ENCODE measurements at places on chromosomes 16 and 17.
A peak's percentile ranks its signal among the peaks of the same experiment; 100 is the strongest.

DNA sequence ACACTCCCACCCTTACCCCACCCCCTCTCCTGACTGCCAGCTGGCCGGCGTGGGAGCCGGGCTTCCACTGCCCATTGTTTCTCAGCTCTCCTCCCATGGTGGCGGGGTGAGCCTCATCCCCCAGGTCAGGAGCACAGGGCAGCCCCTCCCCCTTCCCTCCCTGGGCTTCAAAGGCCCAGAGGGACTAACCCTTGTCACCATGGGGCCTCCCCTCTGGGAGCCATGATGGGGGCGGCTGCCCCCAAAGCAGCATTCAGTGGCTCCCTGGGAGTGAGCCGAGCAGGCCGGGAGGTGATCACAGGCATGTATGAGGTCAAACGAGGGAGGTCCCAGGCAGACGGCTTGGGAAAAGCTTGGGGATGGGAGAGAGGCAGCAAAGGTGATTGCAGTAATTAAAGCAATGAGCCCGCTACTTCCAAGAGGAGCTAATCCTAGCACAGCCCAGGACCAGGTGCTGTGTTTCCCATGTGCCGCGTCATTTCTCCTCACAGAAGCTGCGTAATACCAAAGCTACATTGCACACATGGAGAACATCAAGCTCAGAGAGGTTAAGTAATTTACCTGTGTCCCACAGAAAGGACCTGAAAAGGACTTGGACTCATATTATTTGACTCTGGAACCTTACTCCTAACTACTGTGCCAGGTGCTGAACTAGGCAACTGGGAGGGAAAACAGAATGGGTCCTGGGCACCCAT, 24.5 kb downstream of the CDK5RAP3 start:
- peak; percentile 86 for DNase-seq

GRCh38 chr17:67035131-67036083, 8.9 kb upstream of the CACNG1 start:
- DNase-seq = no peak

- DNase-seq = no peak
Measured at GRCh38 chr16:9062301-9062700, 29.1 kb upstream of the HAPSTR1 start.

DNA sequence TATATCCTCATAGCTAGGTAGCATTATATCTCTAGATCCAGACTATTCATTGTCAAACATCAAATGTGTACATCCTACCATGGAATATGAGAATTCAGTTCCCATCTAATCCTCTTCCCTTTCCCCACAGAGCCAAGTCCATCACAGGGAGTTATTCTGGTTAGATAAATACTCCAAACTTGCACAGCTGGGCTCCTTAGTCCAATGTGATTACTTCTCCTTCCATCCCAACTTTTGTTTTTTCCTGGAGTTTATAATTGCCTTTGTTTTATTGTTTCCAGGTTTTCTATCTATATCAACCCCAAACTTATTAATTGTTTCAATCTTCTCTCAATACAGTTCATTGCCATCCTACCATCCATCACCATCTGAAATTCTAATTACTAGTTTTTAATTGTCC, 59.9 kb downstream of the MYH11 start:
- DNase-seq = no peak

- no peak for DNase-seq
Measured at GRCh38 chr17:50147841-50148225, 2.6 kb downstream of the PPP1R9B start.

DNA sequence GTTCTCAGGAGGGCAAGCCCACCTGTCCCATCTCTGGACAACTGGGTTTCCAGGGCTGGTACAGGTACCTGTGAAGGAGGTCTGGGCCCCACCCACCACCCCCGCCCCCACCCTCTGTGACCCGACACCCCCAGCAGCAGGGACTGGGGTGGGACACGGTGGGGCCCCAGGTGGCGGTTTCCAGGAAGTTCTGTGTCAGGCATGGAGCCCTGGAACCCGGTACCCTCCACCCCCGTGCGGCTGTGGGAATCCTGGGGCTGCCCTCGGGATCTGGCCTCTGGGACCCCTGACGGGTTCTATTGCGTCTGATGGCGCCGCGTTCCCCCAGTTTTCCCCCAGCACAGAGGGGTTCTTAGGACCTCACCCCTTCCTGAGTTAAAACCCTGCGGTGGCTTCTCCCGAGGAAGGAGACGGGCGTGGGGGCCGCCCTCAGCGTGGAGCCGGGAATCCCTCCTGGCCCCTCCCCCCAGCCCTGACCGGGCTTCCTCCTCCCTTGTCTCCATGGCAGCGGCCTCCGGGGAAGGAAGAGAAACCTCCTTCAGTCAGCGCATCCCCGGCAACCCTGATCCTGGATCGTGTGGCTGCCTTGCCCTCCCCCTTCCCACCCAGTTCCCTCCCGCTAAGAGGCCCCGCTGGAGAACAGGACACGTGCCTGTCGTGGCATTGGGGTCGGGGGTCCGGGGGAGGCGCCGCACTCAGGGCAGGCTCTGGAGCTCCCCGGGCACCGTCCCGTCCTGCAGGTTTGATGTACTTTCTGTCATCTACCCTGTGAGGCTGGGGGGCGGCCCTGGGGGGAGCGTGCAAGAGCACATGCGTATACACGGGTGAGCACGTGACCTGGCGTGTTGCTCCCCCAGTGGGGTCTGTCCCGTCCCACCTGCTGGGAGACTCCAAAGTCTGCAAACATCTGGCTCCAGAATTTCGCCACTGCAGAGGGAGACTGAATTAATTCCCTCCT, 30.3 kb downstream of the CACNA1H start:
- DNase-seq = peak; percentile 75

- DNase-seq = no peak
Measured at GRCh38 chr17:74805591-74805991, 29.4 kb upstream of the NAT9 start.

DNA sequence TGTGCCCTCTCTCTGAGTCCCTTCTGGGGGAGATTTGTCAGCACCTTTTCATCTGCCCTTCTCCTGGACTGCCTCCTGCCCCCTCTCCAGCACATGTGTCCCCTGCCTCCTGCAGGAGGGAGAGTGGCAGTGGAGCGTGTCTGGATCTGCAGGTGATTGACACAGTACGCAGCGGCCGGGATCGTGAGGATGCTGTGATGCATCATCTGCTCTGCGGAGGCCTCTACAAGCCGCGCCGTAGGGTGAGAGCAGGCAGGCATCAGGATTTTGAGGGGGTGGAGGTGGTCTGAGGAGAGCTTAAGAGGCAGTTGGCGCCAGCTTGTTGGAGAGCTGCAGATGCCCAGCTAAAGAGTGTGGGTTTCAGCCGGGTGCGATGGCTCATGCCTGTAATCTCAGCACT, 10.9 kb downstream of the SLC9A5 start:
- no peak for DNase-seq

GRCh38 chr17:588519-588918, 126.1 kb downstream of the VPS53 start:
- DNase-seq = no peak

DNA sequence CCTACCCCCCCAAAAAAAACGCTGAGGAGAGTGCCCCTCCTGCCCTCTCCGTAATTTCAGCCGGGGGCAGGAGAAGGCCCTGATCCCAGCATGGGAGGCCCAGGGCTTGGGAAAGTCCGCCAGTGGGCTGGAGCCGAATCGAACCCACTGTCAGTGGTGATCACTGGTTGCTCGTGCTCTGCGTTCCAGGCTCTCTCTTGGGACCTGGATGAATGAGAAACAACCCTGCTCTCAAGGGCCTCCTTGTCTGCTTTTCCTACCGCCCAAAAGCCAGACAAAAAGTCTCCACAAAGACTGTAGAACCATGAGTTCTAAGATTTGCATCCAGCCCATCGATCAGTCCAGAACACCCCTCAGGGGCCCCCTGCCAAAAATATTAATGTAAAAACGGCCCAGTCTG, 8.1 kb downstream of the ARHGAP23 start:
- no peak for DNase-seq

DNA sequence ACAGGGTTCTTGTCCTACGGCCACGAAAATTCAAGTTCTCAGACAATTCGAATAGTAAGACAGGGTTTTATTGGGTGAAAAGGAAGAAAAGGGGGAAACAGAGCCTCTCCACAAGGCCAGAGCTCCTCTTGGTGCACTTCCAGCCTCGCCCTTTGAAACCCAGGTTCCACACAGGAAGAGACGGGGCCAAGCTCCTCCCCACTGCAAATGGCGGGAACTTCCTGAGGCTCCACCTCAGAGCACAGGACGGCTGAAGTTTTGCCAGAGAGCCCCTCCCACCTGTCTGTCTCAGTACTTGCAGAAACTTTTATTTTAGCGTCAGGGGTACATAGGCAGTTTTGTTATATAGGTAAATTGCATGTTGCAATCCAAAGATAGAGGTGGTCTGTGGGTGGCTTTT, 165.7 kb upstream of the CDH8 start:
- DNase-seq = no peak

DNA sequence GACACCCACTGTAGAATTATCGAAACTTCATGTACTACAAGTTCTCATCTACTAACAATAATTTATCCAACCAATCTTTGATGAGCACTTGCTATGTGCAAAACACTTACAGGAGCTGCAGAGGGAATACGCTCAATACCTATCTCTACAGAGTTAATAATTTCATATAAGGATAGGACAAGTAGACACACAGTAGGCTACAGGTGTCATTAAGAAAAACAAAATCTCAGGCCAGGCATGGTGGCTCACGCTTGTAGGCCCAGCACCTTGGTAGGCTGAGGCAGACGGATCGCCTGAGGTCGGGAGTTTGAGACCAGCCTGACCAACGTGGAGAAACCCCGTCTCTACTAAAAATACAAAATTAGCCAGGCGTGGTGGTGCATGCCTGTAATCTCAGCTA, 91.3 kb upstream of the PLEKHM1 start:
- no peak for DNase-seq

GRCh38 chr16:86459266-86459665, 51.1 kb upstream of the FOXF1 start:
- DNase-seq = no peak

DNA sequence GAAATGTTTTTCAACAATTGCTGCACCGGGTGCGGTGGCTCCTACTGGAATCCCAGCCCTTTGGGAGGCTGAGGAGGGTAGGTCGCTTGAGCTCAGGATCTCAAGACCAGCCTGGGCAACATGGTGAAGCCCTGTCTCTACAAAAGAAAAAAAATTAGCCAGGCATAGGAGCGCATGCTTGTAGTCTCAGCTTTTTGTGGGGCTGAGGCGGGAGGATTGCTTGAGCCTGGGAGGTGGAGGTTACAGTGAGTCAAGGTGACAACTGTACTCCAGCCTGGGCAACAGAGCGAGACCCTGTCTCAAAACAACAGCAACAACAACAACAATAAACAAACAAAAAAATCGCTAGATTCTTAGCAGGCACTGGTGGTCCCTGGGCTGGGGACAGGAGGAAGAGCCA, 28.5 kb downstream of the IL21R start:
- no peak for DNase-seq

GRCh38 chr17:77373299-77374169, 232.8 kb downstream of the SEC14L1 start:
- DNase-seq = peak; percentile 78

- no peak for DNase-seq
Measured at GRCh38 chr16:69017036-69017783, 88.2 kb upstream of the HAS3 start.

GRCh38 chr16:76899767-76900166, 291.2 kb upstream of the MON1B start:
- no peak for DNase-seq

DNA sequence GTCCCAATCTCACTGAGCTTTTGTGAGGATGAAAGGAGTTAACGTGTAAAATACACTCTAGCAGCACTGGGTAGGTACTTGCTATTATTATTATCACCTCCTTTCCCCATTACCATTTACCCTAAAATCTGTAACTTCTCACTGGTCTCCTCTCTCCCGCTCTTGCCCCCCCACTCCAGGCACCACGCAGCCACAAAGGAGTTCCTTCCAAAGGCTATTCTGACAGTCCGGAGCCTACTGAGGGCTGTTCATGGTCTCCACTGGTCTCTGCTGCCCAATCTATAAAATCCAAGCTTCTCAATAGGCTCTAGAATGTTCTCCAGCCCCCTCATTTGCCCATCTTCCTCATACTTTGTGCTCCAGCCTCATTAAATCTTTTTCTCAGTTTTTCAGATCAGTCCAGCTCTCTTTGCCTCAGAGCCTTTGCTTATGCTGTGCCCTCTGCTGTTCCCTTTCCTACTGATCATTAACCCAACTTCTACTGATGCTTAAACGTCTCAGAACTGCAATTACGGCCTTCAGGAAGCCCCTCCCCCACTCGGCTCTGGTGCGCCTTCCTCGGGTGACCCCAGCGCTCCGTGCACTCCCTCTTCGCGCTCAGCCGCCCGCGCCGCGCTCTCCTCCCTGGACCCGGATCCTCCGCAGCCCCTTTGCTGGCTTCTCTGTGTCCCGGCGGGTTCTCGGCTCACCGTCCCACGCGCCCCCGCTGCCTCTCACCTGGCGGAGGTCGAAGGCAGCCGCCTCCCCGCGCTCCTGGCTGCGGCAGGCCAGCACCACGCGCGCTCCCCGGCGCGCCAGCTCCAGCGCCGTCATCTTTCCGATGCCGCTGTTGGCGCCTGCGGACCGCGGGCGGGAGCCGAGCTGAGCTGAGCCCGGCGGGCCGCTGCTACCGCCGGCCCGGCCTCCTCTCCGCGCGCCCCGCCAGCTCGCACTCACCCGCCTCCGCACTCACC, 737 bp downstream of the DHRS13 start:
- no peak for DNase-seq

GRCh38 chr16:31455601-31456314, 3.5 kb upstream of the ARMC5 start:
- peak; percentile 51 for DNase-seq

DNA sequence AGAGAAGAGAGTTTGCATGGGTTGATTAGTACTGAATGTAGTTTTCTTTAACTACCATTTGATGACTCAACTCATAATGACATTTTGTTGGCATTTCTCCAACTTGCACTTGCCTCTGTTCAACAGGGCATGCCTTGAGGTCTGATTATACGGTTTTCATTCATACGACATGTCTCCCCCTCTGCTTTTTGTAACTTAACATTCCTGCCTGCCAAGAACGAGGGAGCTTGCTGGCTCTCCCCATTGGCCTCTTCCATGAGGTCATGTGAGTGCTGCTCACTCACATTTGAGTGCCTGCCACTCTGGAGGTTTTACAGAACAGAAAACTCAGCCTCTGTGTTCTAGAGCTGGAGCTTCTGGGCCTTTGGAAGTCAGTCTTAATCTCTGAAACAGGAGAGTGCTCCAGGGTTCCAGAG, 19.7 kb downstream of the MAP2K6 start:
- DNase-seq = no peak

GRCh38 chr16:88807626-88808453, 3.9 kb downstream of the APRT start:
- DNase-seq = no peak

DNA sequence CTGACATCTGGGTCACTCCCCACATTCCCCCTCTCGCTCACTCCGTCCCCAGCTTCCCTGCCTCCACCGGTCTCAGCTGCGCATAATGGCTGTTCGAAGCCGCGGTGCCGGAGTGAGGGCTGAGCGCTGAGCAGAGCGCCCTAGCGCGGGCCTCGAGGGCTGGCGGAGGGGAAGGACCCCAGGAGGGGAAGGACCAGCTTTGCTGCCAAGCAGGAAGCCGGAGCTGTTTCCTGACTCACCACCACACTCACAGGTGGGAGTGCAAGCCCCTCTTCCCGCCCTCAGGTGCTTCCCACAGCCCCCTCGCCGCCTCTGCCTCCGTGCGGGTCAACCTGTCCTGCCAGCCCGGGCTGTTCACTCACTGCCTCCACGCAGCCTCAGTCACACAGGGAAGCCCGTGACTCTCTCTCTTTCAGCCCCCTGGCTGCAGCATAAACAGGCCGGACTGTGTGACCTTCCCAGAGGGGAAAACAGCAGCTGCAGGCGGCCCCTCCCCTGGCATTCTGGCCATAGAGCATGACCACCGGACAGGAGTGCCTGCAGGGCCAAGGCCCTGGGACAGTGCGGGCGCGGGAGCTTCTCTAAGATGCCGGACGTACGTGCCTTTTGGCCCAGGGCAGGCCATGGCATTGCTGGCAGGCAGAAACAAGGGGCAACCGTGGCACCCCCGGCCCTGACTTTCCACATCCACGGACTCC, 23.7 kb downstream of the SLC43A2 start:
- DNase-seq = peak; percentile 52
